ENCODE measurements at places on chromosomes 2 and 18.

DNA sequence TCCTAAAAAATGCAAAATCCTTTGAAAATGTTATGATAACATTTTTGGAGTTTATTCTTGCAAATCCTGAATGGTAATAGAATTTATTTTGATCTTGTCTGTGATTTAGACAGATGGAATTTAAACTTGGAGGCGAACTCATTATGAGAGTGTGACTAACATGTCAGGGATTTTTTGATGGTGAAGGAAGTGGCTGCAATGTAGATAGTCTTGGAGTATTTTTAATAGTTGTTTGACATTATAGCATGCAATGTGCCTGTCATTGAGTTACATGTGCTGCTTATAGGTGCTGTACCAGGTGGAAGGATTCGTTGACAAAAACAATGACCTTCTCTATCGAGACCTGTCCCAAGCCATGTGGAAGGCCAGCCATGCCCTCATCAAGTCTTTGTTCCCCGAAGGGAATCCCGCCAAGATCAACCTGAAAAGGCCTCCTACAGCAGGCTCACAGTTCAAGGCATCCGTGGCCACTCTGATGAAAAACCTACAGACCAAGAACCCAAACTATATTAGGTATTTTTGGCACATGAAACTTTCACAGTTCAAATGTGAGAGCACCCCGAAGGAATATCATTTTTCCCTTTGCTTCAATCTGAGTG lies 141.8 kb downstream of the MYO1B start:
- DNase-seq: no peak

- DNase-seq: no peak
These were observed 88.3 kb downstream of the DSC3 start for GRCh38 chr18:30954262-30954661.

GRCh38 chr2:121282800-121283385 lies 2.1 kb downstream of the TFCP2L1 start:
- no peak for DNase-seq

DNA sequence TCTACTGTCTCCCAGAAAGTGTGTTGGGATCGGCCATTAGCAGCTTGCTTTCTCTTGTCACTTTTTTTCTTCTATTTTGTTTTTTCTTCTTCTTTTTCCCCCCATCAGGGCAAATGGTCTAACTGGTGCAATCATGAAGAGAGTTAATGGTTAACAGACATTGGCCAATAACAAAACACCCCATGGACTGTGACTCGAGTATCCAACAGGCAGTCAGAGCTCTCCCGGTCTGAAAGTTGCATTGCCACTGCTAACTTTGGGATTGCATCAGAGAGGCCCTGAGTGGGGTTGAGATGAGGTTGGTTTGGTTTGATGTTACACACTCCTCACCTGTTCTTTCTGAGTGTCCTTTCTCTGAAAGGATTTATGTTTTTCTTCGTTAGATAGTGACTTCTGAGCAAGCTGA lies 12.9 kb upstream of the SNORC start:
- no peak for DNase-seq

GRCh38 chr2:27356056-27356381 lies 545 bp downstream of the GTF3C2 start:
- peak; percentile 37 for DNase-seq

DNA sequence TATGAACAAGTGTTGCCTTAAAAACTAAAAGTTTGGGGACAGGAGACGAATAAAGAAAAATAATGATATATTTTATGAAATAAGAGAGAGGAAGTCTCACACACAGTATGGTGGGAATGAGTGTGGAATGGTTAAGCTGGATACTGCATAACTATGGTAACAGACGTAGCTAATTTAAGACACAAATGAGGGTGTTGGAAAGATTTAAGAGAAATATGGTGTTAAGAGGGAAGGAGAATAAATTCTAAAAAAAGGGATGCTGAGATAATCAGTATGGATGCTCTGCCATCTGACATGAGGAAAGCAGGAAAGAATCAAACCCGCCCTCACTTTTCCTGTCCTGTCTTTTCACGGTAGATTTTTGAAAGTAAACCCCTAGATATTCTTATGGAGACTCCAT lies 10.6 kb downstream of the ADD2 start:
- DNase-seq: no peak

DNA sequence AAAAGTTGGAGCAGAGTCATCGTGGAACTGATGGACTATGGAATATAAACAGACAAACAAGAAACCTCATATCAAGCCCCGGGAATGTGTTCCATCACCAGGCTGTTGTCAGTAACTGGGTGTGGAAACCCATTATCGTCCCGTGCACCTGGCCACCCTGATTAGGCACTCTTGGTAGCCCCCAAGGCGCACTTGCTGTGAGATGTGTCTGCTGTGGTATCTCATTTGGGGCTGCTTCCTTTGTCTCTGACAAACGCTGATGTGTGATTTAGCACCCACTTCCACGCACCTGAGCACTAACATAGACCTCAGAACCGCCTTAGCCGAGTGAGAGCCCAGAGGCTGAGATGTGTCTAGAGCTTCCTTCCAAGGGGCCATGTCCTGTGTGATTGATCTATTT lies 96.3 kb downstream of the PRPF40A start:
- no peak for DNase-seq

GRCh38 chr2:46193356-46193755 lies 103.9 kb upstream of the EPAS1 start:
- DNase-seq: no peak

GRCh38 chr2:220043155-220043989 lies 415.9 kb downstream of the SLC4A3 start:
- DNase-seq: no peak

GRCh38 chr2:29226808-29227207 lies 111.6 kb downstream of the CLIP4 start:
- DNase-seq: no peak

GRCh38 chr2:152723918-152724317 lies 5.5 kb downstream of the ARL6IP6 start:
- DNase-seq: no peak

DNA sequence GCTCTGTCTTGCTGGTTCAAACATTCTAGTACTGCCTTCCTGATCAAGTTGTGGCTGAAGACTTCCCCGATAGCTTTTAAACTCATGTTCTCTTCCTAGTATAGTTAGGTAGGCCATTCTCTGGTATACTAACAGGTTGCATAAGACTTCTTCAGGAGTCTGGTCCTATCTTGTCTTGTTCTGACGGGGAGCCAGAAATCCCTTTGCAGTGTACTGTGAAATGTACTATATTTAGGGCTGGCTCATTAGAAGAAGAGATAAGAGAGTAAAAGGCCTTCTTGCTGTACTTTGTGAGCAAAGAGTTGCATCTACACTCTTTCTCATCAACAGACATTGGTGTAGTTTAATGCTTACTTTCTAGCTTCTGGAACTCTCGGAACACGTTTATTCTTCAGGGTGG lies 331.9 kb downstream of the NUP35 start:
- no peak for DNase-seq

DNA sequence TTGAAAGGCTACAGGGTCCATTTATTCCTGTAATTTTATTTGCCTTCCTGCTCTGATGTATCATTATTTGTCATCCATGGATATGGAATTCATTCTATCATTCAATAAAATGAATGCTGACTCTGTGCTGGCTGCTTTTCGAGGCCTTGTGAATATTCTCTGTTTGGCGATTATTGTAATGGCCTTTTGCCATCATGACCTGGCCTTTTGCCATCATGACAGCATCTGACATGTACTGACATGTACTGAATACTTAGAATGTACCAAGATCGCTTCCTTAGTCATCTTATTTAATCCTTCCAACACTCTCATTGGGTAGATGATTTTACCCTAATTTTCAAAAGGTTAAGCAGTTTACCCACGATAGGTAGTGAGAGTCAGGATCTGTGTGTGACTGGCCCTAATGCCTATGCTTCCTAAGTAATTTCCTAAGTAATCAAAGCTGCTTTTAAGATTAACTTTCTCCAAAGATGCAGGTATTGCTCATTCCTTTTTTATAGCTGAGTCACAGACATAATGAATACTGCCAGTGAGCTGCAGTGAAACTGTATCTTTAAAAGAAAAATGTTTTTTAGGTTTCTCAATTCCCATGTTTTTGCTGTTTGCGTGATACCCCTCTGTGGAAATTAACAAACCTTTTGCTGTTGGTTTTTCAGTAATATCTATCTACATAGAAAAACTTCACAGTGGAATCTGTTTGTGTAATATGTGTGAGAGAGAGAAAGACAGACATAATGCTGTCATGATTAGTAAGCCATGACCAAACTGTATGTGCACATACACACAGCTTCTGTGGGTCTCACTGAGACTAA lies 127.8 kb downstream of the CERS6 start:
- no peak for DNase-seq

DNA sequence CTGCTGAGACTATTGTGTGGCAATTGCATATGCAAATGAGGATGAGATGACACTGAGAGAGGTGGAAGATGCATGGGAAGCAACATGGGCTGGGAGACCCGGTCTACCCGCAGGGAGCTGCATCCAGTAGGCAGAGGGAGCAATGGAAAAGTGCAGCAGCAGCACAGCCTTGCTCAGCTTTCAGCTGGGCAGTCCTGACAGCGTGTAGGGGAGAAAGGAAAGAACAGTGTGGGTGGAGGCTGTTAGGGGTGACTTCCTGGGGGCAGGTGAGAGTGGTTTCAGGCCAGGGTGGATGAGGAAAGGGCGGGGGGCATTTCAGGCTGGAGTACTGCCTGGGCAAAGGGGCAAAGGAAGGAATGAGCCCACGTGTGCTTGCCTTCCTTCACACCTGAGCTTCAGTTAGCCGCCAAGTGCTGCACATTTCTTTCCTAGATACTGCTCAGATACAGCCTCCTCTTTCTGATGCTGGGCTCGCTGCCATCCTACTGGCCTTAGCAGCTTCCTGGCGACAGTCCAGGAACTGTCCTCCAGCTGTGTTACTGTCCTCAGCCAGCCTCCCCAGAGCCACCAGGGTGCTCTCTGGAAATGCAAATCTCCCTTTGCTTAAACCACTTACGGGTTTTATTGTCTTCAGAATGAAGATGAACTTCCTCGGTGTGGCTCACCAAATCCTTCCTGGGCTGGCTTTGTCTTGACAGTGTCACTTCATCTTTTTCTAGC lies 276.3 kb downstream of the TSN start:
- DNase-seq: no peak

DNA sequence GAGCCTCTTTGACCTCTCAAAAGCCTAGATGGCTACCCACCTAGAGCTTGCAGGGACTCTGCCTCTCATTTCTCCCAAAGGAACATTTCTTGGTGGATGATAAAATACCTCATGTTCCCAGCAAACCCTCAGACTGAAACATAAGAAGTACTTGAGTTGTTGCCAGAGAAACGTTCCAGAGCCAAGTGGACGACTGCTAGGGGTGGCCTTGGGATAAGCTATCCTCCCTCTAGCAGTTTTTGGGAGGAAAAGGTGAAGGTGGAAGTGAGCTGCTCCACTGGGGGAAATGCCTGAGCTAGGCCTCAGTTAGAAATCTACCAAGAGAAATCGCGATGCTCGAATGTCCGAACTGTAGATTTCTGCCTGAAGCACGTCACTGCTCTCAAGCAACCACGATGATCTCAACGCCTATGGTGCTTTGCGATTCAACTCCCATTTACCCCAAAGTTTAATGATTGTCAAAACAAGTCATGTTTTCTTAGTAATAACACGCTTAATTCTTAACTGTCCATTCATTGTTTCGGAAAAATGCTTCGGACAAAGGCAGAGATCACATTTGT lies 91.5 kb downstream of the CCBE1 start:
- no peak for DNase-seq

GRCh38 chr18:8688816-8689215 lies 16.5 kb upstream of the MTCL1 start:
- no peak for DNase-seq

DNA sequence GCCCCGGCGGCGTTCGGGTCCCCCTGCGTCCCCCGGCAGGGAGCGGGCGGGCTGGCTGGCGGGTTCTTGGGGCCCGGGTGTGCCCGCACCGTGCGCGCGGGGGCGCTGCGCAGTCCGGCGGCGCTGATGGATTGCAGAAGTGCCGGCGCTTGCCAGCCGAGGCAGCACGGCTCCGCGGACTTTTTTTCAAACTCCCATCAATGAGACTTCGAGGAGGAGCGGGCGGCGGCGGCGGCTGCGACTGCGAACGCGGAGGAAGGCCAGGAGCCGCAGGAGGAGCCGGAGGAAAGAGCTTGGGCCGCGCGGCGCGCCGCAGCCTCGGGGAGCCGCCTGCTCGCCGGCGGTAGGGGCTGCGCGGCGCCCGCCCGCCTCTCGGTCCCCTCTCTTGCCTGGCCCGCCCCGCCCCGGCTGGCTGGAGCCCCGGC lies at the start of gene GLI2:
Gene GLI2 (plus strand): TSS at position 123 of the 425 bp plus-strand sequence. CDS start 61,453 bp downstream, outside the sequence.
- no peak for DNase-seq

DNA sequence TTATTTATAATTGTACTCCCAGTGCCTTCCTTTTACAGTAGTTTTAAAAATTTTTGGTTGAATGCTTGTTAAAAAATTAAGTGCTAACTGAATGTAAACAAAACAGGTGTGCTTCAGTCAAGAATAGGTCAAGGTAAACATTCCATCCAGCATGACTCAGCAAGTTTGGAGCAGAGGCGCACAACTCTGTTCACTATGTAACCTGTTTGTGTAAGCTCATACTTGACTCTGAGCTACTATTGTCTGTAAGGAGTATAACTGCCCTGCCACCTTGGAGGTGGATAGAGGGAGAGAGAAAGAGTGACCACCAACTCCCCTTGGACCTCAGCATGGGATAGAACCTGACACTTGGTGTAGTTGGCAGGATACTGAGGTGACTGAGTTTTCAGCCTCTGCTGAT lies 207.4 kb upstream of the SYT4 start:
- no peak for DNase-seq

All from stimulated activated CD4-positive, alpha-beta T cell treated with anti-CD3 and anti-CD28 coated beads, Interleukin-15, amount 100 ng/mL, for 1 hour (primary cell).